ENCODE measurements at places on chromosomes 11 and 22. TPM values are rescaled to one million over a fixed set of nuclear protein-coding genes. Genes with fewer than 3 reads are reported as not detected.

The H19 gene
- 74.0 TPM for total RNA-seq

The TRIM49 gene
- total RNA-seq: not detected

The FXYD6 gene
- total RNA-seq: 16.2 TPM

The TFIP11 gene
- 26.3 TPM for total RNA-seq

The JHY gene
- 6.4 TPM for total RNA-seq

The TBX10 gene
- total RNA-seq: not detected

The KCNQ1 gene
- 31.4 TPM for total RNA-seq

The VPREB3 gene
- total RNA-seq: not detected

The CELSR1 gene
- total RNA-seq: 68.3 TPM

The OR56A1 gene
- not detected for total RNA-seq

The SLC22A6 gene
- not detected for total RNA-seq

The APOL1 gene
- total RNA-seq: 50.5 TPM

The GGTLC3 gene
- not detected for total RNA-seq

The ALG12 gene
- 14.5 TPM for total RNA-seq

The TENM4 gene
- total RNA-seq: 20.0 TPM

The MAPK1 gene
- total RNA-seq: 53.4 TPM

The OR51D1 gene
- total RNA-seq: not detected

The KDM4E gene
- total RNA-seq: not detected

The LMO2 gene
- 40.5 TPM for total RNA-seq

The FOLR1 gene
- total RNA-seq: 132 TPM
